ENCODE measurements at places on chromosomes 3 and 15.

GRCh38 chr3:62585861-62586260 is 212.5 kb upstream of the FEZF2 start:
- DNase-seq, result no peak

DNA sequence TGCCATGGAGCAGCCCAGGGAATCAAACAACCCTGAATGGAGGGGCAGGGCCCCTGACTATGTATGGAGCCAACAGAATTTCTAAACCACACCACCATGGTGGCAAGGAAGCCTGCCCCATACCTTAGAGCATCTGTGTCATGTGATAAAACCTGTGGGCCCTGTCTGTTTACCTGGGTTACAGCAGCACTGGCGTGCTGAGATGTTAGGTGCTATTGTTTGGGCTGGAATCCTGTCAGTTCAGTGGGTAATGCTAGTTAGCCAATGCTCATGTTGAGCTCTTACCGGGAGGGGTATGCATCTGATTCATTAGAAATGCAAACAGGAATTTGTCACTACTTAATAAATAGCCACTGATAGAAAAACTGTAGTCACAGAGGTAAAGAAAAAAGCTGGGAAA is 63.5 kb upstream of the ETV5 start:
- no peak for DNase-seq

- no peak for DNase-seq
These were observed 50.4 kb upstream of the PCSK6 start for GRCh38 chr15:101539930-101540329.

- peak; percentile 6 for DNase-seq
These were observed 28.0 kb upstream of the VGLL4 start for GRCh38 chr3:11671648-11672100.

- no peak for DNase-seq
These were observed 30.1 kb downstream of the PLOD2 start for GRCh38 chr3:146130881-146131371.

DNA sequence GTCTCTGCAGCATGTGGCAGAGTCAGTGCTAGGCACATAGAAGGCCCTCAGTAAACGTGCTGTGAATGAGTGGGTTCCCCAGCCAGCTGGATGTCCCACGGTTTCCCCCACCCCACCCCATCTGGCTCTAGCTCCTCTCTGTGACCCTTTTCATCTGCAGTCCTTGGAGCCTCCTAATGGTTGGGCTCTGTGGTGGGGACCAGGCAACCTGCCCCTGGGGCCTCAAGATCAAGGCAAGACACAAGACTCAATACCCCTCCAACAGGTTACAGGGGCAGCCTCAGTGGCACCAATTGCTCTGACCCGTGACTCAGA is 17.1 kb upstream of the CYP11A1 start:
- DNase-seq, result no peak

- no peak for DNase-seq
These were observed 182.2 kb downstream of the CFAP20DC start for GRCh38 chr3:58867621-58868020.

DNA sequence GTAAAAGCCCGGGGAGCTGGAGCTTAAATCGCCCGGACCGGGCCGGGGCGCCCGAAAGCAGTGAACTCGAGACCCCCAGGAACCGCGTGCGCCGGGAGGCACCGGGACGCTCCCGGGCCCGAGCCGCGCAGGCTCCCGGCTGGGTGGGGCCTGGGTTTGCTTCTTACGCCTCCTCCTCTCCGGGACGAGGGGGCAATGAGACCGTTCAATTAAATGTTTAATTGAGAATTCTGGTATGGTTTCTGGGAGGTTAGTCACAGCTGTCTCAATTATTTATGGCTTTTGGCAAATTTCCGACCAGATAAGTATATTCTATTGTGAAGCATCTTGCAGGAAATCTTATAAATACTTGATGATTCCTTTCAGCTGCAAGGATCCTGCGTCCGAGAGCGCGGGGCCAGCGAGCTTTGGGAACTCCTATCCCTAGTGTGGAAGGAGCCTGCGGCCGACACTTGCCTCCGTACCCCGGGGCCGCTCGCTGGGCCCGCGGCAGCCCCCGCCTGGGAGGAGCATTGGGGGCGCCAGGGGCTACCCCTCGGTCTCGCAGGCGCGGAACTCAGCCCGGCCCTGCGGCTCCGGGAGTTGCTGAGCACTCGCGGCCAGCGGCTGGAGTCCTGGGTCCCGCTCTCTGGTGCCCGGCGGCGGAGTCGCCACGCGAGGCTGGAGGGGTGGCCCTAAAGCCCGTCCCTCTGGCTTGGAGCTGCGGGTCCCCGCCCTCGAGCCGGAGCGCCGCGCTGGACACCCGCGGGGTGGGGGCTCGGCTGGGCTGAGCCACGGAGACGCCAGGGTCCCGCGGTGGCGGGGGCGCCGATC is 10.3 kb downstream of the ISL2 start:
- no peak for DNase-seq

GRCh38 chr3:16056217-16056616 is 118.3 kb upstream of the GALNT15 start:
- no peak for DNase-seq

DNA sequence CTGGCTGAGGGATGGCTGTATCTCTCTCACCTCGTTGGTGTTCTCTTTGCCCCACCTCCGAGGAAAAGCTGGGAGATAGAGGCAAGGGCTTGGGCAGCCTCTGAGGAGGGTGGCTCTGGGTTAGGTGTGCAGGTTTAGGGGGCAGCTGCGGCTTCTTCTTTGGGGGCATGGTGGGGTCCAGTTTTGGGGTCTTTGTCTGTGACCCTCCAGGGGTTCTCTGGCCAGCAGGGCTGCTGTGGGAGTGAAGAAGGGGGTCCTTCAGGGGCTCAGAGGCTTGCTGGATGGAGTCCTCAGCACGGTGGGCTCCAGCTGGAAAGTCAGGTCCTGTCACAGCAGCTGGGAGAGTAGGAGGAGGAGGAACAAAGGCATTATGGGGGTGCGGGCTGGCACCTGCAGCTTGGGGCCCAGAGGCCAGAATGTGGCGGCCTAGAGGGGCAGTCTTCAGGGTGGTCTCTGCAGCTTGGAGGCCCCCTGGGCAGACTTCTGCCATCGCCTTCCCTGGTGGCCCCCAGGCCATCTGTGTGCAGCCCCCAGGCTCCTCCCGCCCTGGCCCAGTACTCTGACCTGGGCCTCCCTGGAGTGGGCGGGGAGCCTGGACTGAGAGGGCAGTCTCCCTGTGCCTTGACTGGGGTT is 7.0 kb downstream of the XIRP1 start:
- DNase-seq, result no peak

- DNase-seq, result no peak
These were observed 316.0 kb downstream of the CLSTN2 start for GRCh38 chr3:140250945-140251344.

- DNase-seq, result no peak
These were observed 78.8 kb downstream of the WNT5A start for GRCh38 chr3:55408193-55408826.

GRCh38 chr3:141894524-141895176 is 18.2 kb downstream of the ATP1B3 start:
- DNase-seq, result peak; percentile 50

DNA sequence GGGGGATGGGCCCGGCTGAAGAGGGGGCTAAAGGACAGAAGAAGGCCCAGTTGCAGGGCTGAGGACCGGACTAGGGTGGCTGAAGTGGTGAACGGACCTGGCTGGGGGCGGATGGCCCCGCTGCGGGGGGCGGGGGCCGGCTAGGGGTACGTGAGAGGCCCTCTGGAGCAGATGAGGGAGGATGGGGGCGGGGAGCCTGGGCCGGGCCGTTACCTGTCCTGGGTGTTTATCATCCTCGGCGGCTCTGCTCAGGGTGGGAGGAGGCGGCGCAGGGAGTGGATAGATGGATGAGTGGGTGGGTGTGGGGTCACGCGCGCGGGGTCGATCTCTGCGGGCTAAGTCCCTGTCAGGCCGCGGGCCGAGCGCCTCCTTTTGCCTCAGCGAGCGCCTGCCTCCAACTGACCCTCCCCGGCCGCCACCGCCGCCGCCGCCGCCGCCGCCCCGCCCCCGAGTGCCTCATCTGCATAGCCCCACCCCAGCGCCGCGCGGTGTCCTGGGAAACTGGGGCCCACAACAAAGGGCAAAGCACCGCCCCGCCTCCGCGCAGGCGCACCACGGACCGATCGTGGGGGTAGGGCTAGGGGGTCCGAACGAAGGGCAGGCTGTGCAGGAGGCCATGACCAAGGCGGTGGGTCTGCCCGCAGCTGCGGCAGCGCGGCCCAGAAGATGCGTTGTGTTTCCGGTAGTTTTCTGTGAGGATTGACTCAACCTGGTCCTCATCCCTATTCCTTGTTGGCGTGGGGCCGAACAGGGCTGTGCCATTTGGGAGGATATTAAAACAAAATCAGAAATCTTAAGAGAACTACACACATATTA is 72.4 kb downstream of the RBPMS2 start:
- DNase-seq, result peak; percentile 95

DNA sequence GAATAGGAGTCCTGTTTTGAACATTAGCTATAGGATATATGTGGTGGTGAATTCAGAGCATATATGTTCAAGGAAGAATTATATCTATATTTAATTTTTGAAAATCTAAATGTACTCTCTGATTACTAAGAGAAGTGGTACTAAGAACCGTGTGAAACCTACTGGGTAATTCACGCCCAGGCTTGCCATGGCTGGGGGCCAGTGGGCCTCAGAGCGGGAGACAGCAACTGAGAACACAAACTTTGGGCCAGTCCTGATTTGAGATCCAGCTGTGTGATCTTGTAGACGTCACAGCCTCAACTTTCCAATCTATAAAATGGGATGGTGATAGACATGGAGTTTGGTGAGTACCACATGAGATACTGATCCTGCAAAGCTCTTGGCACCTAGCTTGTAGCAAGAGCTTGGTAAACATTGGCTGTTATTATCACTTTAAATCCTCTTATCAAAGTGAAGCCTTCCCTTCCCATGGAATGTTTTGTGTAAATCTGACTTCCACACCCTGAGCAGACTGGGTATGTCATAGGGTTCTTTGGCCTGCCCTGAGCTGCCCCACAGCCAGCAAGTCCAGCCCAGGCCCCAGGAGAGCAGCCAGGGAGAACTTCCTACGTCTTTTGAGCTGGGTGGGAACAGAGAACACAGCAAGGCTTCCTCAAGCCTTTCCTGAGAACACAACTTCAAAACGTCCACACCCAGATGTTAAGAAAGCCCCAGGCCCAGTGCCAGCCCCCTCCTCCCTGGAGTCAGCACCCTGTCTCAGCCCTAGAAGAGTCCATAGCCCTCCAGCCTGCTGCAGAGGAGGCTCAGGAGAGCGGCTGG is 8.2 kb upstream of the PAQR5 start:
- DNase-seq, result no peak

GRCh38 chr3:11576453-11576852 is 67.3 kb downstream of the VGLL4 start:
- no peak for DNase-seq

DNA sequence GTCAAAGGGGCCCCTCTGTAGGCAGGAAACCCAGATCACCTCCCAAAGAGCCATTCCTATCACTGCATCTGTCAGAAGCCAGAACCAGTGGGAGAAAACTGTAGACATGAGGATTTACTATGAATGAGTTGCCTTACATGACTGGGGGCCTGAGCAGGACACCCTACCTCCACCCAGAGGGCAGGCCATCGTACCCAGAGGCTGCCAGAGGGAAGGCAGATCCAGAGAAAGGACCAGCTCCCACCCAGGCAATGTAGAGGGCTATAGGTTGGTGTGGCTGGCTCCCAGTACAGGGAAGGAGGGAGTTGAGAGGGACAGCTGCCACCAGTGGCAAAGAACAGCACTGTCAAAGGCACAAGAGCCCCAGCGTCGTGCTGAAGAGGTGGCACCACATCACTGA is 233.2 kb downstream of the OCA2 start:
- no peak for DNase-seq

GRCh38 chr3:42613462-42613861 is 13.0 kb downstream of the NKTR start:
- DNase-seq, result no peak

DNA sequence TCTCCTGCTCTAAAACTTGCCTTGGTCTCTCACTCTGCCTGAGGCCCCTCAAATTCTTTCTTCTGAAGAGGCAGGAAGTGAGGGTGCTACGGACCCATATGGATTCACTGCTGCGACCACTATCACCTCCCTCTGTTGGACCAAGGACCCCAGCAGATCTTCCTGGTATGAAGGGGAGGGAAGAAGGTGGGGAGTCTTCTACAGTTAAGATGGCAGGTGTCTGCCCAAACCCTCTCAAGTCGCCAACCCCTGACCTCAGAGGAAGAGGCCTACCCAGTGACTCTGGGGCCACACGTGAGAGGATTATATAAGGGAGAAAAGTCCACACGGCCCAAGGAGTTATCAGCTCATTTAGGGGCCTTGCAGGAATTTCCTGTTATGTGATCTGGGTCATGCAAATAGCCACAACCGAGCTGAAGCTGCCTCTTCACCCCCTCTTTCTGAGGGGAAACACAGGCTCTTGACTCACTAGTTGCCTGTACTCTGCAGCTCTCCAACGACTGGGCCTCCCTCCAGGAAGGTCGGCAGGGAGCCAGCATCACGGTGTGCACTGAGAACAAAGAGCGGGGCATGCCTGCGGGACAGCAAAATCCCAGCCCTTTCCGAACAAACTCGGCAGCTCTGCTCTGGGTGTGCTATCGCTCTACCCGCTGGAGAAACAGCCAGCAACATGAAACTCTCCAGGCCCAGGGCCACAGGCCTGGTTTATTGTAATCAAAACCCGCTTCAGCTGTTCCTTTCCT is 116.0 kb downstream of the XXYLT1 start:
- DNase-seq, result no peak

- DNase-seq, result no peak
These were observed 725.9 kb downstream of the TUSC7 start for GRCh38 chr3:117435506-117435905.

GRCh38 chr3:88713233-88713691 is 394.2 kb upstream of the EPHA3 start:
- no peak for DNase-seq

DNA sequence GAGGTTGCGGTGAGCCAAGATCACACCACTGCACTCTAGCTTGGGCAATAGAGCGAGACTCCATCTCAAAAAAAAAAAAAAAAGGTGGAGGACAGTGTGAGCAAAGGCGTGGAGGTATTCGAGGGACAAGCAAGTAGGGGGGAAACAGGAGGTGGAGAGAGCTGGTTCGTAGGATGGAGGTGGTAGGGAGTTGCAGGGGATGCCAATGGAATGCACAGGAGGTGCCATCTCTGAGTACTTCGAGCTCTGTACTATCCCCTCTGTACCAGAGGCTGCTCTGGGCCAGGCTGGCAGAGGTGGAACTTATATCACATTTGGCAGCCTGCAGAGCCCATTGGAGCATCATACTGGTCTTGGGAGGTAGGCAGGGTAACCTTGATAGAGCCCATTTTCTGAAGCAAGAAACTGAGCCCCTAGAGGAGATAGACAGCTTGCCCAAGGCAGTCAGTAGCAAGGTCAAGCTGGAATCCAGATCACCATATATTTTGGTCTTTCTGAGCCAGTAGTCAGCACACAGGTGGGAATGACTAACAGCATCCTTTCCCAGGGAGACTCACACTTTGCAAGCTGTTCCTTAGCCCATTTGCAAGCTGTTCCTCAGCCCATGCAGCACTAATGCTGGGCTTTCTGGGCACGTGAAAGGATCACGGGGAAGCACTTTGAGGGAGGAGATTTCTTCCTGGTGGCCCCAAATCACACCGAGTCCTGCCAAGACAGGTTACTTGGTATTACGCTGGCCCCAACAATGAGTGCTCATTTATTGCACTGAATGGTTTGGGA is 9.2 kb upstream of the CCDC33 start:
- DNase-seq, result no peak

- DNase-seq, result no peak
These were observed 697 bp downstream of the CHSY1 start for GRCh38 chr15:101250873-101251829.

- DNase-seq, result no peak
These were observed 185.5 kb downstream of the SATB1 start for GRCh38 chr3:18239674-18240073.

All from inflammatory macrophage treated with lipopolysaccharide for 1 hour (primary cell).